ENCODE measurements at places on chromosomes 5 and 9.

DNA sequence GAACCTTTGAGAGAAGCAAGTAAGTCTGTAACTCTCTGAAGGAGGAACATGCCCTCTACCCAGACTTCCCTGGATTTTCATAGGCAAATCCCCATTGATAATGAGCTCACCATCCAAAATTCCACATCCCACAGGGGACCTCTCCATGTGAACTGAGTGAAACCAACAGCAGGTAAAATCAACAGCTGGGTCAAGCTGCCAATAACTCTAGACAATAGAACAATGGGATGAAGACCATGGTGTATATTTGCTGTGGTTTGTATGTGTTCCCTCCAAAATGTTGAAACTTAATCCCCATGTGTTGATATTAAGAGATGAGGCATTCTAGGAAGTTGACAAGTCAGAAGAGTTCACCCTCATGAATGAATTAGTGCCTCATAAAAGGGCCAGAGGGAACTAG is 110.2 kb upstream of the MYO10 start:
- no peak for DNase-seq

DNA sequence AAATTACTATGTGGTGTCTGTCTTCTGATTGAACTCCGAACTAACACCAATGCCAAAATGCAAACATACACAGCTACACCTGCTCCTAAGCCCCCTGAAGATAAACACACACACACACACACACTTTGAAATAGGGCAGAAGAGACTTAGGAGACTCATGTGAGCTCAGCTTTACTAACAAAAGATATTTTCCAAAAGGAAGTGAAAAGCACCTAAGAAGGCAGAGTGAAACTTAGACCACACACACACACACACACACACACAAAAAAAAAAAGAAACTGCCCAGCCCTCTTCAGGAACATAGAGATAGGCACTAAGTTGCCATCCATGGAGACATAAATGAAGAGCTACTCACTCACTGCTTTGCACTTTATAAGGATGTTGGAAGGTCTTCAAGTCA is 45.2 kb upstream of the APC start:
- DNase-seq = no peak

DNA sequence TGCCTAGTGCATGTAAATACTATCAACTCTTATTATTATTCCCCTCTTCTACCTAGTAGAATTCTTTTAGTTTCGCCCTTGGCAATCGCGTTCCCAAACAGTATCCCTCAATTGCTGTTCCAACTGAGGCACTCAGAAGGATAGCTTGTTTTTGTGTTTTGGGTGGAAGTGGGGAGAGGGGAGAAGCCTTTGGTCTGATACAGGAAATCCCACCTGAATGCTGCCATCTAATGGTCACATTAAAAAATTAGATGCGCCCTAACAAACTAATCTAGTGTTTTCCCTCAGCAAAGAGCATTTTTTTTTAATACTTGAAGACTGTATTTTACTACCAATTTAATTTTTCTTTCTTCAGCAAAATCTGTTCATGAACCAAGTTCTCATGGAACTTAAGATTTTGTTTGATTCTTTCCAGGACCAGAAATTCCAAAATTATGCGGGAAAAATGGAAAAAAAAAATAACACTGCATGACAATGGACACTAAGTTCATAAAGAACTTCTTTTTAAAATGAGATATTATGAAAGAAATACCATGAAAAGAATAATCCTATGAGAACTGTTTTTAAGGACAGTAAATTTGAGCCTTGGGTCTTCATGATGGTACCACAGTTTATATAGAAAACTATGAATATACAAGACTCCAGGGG is 22.2 kb upstream of the GLDC start:
- peak; percentile 49 for DNase-seq

DNA sequence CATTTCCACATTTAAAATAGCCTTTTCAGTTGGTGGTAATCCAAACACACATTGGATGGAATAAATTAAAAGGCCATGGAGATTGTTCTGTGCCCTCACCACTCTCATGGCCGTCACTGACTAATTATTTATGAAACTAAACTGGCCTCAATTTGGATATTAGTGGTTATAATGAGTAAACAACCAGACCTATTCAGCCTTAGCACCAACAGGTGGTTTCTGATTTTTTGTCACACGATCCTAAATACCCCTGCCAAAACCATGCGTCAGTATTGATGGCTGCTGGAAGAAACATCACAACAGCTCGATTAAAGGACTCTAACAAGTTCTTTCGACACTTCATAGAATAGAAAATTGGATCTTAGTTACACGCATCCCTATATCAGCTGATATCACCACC is 276.0 kb upstream of the DAP start:
- no peak for DNase-seq

DNA sequence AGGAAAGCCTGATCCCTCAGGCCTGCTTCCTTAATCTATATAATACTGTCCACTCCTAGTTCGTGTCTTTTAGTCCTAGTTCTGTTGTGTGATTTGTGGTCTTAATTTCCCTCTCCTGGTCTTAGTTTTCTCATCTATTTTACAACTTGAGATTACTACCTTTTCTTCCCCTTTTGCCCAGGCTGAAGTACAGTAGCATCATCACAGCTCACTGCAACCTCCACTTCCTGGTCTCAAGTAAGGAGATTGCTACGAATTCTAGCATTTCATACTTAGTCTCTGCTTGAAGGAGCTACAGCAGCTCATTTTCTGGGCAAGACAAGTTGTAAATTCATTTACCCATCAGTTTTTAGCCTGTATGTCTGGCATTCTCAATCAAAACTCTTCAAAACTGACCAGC is 5.5 kb downstream of the TRIM32 start:
- DNase-seq = no peak
